Stimulated activated CD8-positive, alpha-beta memory T cell treated with anti-CD3 and anti-CD28 coated beads, Interleukin-2, amount 100 ng/mL, for 48 hours (primary cell): ENCODE measurements at places on chromosomes 3 and 15.

DNA sequence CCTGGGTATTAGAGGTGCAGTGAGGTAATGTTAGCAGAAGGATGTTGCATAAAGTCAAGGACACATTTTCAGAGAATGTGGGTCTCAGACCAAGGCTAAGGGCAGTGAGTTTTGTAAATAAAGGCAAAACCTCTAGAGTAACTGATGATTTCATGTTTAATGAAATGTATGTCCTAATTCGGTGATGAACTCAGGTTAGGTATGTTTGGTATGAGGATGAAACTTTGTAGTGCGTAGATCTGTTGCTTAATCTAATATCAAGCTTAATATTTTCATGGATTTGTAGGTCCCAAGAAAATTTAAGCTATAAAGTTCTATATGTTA lies 3.6 kb downstream of the USP50 start:
- DNase-seq: no peak

GRCh38 chr3:173943264-173943663 lies 545.7 kb downstream of the NLGN1 start:
- DNase-seq: no peak

DNA sequence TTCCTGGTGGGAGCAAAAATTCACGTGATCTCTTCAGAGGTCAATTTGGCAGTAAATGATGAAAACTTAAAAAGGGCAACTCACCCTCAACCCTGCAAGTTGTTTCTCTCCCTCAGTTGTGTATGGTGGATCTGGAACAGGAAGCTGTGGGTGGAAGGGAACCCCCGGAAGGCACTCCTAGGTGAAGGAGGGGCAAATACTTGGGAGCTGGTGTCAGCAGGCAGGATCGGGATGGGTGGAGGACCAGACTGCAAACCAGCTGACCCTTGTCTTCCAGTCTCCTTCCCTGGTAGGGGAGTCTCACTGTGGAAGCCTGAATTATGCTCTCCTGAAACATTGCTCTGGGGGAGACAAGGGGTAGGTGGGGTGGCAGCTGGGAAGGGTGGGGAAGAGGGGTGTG lies 33.5 kb downstream of the PRR23E start:
- DNase-seq: no peak

- no peak for DNase-seq
Measured at GRCh38 chr3:77837456-77838025, 797.6 kb downstream of the ROBO2 start.

DNA sequence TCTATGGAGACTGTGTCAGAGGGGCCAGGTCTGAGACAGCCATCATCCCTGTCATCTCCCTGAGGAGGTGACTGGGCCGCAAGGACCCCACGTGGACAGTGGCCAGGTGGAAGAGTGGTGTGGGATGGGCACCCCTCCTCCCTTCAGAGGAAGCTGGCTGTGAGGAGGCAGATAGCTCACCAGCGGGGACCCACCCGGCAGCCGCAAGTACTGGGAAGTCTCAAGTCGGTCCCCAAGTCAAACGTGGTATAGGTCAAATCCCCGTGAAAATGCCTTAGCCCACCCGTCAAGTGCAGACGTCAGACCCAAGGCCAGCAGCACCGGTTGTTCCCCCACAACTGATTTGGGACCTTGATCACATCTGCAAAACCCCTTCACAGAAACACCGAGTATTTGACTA lies 12.3 kb upstream of the KLF13 start:
- DNase-seq: no peak

- no peak for DNase-seq
Measured at GRCh38 chr3:5151586-5151985, 29.5 kb downstream of the ARL8B start.

GRCh38 chr15:55549305-55549704 lies 38.8 kb downstream of the PYGO1 start:
- DNase-seq: no peak

DNA sequence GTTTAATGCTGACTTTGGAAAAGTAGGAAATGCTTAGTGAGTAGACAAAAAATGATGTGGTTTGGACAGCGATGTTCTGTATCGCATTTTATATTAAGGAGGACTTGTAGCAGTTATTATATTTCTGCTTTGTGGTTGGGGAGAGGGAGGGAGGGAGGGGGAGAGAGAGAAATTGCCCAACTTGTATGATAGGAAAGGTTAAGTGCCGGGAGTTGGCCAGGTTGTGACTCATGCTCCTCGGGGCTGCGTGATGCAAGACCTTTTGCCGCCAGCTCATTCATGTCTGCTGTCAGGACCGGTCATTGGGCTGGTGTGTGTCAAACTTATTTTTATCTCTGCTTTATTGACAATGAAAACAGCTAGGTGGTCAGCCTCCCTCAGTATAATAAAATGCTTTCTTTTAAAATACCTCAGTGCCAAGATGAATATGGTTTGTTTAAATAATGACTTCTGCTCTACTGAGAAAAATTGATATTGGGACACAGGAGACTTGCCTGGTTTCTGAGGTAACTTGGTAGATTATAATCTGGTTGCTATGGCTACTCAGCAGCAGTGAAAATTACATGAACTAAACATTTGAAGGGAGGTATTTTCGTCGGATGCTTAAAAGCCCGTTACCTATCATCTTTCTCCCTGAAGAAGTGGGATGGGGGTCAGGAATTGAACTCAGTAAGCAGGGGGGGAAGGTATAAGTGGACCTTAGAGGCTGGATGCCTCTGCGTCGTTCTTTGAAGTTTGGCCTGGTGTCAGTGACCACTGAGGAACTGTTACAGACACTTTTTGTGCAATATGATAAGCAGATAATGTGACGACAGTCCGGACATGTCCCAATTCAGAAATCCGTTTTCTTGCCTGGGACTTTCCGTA lies 90.7 kb downstream of the FNDC3B start:
- peak; percentile 55 for DNase-seq

- DNase-seq: no peak
Measured at GRCh38 chr3:10961921-10962320, 30.6 kb upstream of the SLC6A1 start.

- no peak for DNase-seq
Measured at GRCh38 chr3:172808969-172809546, 58.5 kb downstream of the ECT2 start.
